Stimulated activated CD8-positive, alpha-beta memory T cell treated with anti-CD3 and anti-CD28 coated beads, Interleukin-2, amount 100 ng/mL, for 48 hours (primary cell): ENCODE measurements at places on chromosomes 13 and 19.

- no peak for DNase-seq
These were observed 87.4 kb upstream of the TEX29 start for GRCh38 chr13:111233080-111233479.

- no peak for DNase-seq
These were observed 280.0 kb downstream of the SHISA2 start for GRCh38 chr13:25771641-25772478.

DNA sequence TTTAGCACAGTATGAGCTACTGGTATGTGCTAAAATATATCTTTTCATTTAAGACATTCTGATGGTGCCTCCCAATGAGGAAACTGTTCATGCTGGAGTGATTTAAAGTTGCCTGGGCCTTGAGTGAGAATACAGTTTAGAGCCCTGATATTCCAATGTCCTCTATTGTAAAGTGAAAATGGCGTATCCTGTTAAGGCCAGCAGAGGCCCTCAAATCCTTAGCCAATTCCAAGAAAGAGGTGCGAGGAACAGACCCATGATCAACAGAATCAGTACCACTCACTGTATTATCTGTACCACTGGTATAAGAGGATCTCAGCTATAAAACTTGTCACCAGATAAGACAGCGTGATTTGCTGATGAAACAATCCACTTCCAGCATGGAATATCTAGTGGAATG lies 273.1 kb upstream of the SLITRK5 start:
- no peak for DNase-seq

DNA sequence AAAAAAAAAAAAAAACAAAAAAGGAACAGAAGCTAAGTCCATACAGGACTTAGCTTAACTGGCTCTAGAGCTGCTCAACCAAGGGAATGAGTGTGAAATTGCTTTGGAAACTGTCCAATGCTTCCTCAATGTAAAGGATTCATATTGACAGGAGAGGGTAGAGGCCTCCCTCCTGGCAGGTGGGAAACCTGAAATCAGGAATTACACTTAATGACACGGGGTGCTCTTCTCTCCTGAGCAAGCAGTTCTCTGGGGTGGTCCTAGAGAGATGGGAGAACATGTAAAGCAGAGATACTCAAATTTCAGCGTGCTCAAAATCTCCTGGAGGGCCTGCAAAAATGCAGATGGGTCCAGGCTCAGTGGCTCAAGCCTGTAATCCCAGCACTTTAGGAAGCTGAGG lies 3.6 kb upstream of the MAG start:
- no peak for DNase-seq

- no peak for DNase-seq
These were observed 17.1 kb downstream of the ZNRF4 start for GRCh38 chr19:5472286-5472685.

DNA sequence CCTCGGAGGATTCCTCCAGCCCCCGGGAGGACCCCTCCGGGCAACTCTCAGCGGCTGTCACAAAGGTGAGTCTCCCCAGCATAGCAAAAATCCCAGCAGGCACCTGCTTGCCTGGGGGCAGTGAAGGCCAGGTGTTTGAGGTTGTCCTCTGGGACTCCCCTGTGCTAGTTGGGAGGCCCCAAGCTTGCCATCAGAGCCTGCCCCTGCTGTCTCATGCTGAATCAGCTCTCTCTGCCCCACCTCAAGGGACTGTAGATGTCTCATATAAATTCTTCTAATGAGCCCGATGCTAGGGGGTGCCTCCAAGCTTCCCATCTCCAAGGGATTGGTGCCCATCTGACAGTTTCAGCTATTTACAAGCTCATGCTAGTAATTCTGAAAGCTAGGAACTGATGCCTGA lies 53.6 kb downstream of the NWD1 start:
- DNase-seq: no peak

- no peak for DNase-seq
These were observed 35.6 kb upstream of the TFDP1 start for GRCh38 chr13:113548778-113549621.

DNA sequence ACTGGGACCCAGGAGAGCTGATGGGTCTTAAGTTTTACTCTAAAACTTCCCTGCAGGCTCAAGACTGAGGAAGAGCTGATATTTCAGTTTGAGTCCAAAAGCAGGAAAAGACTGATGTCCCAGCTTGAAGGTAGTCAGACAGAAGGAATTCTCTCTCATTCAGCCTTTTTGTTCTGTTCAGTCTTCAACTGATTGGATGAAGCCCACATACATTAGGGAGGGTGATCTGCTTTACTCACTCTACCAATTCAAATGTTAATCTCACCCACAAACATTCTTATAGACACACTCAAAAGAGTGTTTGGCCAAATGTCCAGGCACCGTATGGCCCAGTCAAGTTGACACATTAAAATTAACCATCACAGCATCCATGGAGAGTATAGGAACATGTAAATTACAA lies 173.5 kb downstream of the KCNRG start:
- DNase-seq: no peak

GRCh38 chr13:99434258-99434788 lies 66.9 kb upstream of the TM9SF2 start:
- peak; percentile 62 for DNase-seq

GRCh38 chr13:98839856-98840769 lies 87.6 kb upstream of the SLC15A1 start:
- peak; percentile 20 for DNase-seq

DNA sequence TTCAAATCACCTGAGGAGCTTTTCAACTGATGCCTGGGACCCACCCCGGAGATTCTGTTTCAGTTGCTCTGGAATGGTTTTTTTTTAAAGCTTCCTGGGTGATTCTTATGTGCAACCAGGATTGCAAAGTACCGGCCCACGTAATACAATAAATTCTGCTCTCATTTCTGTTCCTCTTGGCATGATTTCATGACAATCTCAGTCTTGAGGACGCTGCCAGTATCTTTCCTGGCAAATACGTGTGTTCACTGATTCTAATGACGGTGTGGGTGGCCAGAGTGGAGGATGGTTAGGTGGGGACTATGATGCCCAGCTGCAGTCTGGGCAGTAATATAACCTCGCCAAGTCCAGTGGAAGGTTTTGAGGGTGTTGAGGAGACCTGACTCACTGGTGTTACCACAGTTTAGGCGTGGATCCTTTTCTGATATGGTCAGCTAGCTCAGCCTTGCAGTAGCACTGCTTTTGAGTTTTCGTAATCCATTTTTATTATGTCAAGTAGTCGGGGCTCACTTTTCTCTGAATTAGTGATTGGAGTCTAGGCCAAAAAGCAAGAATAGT lies 49.4 kb downstream of the FAM124A start:
- DNase-seq: no peak

- no peak for DNase-seq
These were observed 219.0 kb downstream of the KATNAL1 start for GRCh38 chr13:30088312-30088855.

- no peak for DNase-seq
These were observed 4.6 kb downstream of the PPP5C start for GRCh38 chr19:46351241-46352041.

DNA sequence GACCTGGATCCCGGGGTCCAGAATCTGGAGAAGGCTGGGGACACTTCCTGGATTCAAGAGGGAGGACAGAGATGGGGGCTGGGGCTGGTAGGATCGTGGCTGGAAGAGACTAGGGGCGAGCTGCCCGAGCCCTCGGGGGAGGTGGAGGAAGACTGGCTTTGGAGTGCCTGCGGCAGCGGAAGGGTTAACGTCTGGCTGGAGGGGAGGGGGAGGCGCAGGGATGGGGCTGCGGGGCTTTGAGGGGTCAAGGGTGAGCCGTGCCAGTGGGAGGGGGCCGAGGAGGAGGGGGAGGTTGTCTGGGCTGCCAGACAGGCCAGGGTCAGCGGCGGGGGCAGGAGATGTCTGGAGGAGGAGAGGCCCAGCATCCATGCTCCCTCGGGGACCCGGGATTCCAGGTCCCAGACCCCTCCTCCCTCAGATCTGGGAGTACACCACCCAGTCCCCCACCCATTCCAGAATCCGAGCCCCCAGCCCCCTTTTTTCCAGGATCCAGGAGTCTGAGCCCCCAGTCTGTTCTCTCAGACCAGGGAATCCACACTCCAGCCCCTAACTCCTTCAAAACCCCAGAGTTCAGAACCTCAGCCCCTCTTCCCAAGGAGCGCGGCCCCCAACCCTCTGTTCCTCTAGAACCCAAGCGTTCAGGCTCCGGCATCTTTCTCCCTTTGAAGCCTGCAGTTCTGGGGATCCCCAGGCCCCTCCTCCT lies 3.2 kb upstream of the SPACA6 start:
- no peak for DNase-seq

- no peak for DNase-seq
These were observed 1315.8 kb downstream of the EFNB2 start for GRCh38 chr13:105219651-105220050.

DNA sequence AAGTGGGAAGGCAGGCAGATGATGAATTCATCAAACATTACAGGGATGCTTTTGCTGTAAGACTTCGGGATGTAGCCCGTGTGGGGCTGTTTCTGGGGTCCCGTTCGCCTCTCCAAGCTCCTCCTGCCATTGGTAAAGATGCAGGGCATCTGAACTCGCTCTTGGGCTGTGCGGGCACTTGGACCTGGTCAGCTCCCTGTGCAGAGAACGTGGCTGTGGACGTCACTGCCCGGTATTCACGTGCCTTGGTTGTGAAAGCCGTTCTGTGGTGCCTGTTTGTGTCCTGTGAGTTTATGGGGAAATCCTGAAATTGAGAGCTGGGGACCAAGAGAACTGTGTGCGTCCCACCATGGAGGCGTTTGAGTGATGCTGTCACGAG lies 5.4 kb downstream of the TFDP1 start:
- no peak for DNase-seq

DNA sequence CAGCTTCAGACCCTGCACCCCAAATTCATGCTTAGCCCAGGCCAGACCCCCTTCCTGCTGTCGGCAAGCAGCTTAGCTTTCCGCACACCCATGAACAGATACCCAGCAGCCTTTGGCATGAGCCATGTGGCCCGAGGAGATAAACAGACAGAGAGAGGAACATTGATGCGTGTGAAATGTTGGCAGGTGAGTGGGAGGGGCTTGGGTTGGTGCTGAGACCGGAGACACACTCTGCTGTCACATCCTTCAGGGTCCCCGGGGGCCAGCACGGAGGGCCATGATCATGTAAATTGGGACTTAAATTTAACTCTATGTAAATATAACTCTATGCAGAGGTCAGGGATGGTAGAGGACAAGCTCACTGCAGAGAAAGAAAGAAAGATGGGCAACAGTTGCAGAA lies 1.5 kb downstream of the CD22 start:
- DNase-seq: no peak

DNA sequence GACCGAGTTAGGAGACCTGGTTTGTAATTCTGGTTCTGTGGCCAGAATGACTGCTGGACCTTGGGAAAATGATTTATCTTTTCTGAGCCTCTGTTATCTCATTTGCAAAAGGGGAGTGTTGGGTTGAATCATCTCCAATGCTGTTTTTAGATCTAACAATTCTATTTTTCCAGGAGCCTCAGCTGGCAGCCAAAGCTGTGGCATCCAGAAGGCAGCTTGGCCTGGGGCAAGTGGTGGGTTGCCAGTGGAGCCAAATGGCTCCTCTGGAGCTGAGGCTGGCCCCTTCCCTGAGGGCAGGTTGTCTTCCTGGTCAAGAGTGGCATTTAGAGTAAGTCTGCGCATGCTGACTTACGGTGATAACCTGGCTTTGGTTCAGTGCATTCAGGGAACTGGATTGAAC lies 21.3 kb downstream of the B3GLCT start:
- DNase-seq: no peak

GRCh38 chr19:44744871-44745332 lies 3.6 kb upstream of the BCL3 start:
- no peak for DNase-seq

- DNase-seq: no peak
These were observed 778.8 kb upstream of the SLITRK5 start for GRCh38 chr13:86892330-86892729.

DNA sequence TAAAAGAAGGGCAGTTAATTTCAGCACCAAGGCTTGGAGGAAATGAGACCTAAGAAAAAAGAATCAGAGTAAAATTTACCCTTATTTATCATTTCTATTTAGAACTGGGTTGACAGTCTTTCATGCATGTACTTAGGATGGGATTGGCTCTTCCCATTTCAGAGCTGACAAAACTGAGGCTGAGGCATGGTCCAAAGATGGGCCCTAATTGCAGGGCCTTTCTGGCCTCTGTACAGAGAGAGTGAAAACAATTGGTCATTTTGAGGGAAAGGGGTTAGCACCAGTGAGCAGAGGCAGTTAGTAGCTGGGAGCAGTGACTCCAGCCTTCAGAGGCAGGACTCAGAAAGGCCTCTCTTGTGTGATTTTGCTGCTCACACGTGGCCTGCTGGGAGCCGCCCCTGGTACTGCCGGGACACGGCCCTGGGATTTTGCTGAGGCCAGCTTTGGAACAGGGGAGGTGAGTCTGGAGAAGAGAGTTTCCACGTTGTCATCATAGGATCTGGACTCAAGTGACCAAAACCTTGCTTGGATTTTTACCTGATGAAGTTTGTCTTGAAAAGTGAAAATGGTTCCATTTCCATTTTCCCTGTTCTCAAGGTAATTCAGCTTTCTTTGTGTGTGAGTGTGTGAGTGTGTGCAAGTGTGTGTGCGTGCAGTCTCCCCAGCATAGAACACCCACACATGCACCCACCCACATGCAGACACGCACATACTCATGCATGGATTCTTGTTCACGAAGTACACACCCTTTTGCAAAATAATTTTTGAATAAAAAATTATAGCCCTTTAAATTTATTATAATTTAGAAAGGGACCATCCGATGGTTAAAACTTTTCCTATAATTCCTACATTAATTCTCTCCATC lies at the start of gene ZNF536:
ZNF536 (plus strand) TSS at position 425 of the 865 bp plus-strand sequence. CDS start 71,179 bp downstream, outside the sequence.
- DNase-seq: no peak

DNA sequence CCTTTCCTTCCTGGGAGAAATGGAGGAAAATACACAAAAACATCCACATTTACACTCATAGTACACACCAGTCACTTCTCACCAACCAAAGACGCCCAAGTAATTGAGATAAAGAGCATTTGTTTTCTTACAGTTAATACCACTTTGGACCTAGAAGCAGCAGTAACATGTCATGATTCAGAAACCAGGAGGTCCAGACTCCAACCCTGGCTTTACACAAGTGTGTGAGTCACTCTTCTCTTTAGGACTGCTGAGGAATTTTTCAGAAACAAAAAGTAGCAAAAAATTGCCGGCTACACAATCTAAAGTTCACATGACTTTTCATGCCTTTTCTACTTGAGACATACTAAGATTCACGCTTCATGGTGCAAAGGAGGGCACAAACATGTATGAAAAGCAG lies 42.1 kb downstream of the TUBGCP3 start:
- no peak for DNase-seq

DNA sequence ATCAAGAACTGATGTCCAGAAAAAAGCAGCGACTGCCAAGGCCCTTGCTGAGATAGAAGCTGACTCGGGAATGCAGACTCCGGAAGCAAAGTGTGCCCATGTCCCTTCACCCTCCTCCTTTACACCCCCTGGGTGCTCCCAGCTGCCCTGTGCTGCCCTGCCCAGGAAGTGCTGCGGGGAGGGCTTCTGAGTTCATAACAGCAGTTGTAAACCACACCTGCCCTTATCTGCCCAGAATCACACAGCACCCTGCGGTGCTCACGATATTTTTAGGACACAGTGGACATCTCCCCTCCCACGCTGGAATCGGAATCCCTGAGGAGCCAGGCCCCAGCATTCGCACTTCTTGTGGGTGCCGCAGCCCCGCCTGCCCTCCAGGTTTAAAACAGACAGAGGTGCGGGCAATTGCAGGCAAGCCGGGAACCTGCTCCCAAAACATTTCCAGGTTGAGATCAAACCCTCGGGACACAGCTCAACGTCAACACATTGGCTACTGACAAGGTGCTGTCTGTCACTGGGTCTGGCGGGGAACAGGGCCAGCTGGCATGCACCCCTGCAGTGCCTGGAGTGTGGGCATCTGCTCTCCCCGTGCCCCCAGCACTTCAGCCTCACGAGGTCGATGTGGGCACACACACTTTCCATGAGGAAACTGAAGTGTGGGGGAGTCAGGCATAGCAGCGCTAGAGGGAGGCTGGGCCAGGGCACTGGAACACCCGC lies 36.8 kb downstream of the RAB20 start:
- DNase-seq: no peak
